NCI-H2171 treated with DMSO at 0.1 percent for 48 hours (cell line): ENCODE measurements at places on chromosomes 7 and 10.

- DNase-seq = no peak
These were observed 1221.1 kb upstream of the CELF2 start for GRCh38 chr10:9796564-9796963.

- DNase-seq = no peak
These were observed 49.0 kb downstream of the CNNM2 start for GRCh38 chr10:102967123-102967522.

DNA sequence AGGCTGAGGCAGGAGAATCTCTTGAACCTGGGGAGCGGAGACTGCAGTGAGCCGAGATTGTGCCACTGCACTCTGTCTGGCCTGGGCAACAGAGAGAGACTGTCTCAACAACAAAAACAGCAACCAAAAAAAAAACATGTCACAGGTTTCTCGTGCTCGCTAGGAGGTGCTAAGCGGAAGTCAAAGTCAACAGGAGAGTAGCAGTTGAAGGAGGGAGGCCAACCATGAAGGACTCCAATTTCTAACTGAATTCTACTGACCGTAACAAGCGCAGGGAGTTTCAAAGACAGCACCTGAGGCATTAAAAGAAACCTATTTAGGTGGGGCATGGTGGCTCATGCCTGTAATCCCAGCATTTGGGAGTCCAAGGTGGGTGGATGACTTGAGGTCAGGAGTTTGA lies 19.4 kb downstream of the KIN start:
- no peak for DNase-seq

GRCh38 chr7:91264924-91265681 lies 870 bp downstream of the FZD1 start:
- peak; percentile 65 for DNase-seq

- no peak for DNase-seq
These were observed 5.2 kb downstream of the TSPAN12 start for GRCh38 chr7:120852700-120853099.
